ENCODE measurements at places on chromosomes 7 and 10. TPM values are rescaled to one million over a fixed set of nuclear protein-coding genes. Genes with fewer than 3 reads are reported as not detected.

Gene GTF2IRD1
- 14.4 TPM for total RNA-seq

Gene IFIT1B
- not detected for total RNA-seq

Gene TSPAN13
- 24.1 TPM for total RNA-seq

Gene CHAT
- not detected for total RNA-seq

Data from hair follicular keratinocyte (primary cell).